Skin of body (tissue), 3 donors: ENCODE measurements at places on chromosomes 1 and 21. TPM values are rescaled to one million over a fixed set of nuclear protein-coding genes. Genes with fewer than 3 reads are reported as not detected.

DNA sequence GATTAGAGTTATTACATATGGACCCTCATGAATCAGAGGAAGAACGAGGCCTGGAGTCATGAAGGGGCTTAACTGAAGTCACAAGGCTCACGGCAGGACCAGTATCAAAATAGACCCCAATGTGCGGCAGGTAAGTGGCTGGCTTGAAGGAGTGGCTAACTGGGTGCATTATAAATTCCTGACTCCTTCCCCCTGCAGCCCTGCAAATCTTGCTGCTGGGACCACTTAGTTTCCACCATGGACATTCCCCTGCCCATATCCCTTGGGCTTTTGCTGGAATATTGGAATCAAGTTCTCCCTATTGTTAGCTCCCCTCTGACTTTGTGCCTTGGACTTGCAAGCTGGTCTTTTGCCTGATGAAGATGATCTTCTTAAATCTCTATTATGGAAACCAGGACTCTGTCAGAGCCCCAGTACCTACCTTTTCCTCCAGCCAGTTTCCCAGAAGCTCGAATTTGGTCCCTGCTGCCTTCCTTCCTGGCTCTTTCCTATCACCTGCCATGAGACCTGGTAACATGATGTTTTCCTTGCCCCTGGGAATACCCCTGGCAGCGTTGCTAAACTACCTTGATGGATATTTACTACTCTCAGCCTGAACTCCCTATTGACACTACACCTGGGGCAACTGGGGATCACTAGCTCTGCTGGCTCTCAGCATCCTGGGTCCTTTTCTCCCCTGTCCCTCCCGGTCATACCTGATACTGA lies 156.0 kb upstream of the JUN start:
- DNase-seq, result no peak

DNA sequence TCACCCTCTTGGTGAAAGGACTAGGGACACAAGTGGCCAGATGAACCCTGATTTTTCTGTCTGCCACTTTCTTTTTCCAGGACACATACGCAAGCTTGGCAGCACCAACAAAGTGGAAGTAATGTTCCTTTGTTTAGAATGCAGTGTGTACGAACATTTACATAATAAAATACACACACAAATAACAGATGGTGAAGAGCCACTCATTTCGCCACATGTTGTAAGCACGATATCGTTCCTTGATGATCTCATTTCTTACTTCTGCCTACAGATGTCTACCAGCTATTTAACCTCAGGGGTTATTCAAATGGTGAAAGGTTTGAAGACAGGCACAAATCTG lies 670.2 kb upstream of the CXADR start:
- DNase-seq, result peak; percentile 30

DNA sequence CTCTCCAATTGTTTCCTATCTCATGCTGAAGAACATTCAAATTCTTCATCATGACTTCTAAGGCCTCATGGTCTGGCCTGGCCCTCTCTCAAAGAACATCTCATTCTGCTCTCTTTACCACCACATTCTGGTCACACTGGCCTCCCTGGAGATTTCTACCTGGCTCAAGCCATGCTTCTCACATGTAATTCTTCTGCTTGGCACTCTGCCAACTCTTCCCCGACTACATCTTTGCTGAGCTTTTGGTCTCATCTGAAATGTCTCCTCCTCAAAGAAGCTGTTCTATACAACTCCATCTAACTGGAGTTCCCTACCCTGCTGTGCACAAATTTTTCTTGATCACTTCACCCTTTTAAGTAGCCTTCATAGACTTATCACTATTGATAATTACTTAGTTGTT lies 1.4 kb upstream of the TBX19 start:
- no peak for DNase-seq

- no peak for DNase-seq
These were observed 2.5 kb upstream of the CHTOP start for GRCh38 chr1:153631047-153632022.

- DNase-seq, result peak; percentile 95
These were observed 5.1 kb upstream of the ARNT start for GRCh38 chr1:150881331-150882070.

DNA sequence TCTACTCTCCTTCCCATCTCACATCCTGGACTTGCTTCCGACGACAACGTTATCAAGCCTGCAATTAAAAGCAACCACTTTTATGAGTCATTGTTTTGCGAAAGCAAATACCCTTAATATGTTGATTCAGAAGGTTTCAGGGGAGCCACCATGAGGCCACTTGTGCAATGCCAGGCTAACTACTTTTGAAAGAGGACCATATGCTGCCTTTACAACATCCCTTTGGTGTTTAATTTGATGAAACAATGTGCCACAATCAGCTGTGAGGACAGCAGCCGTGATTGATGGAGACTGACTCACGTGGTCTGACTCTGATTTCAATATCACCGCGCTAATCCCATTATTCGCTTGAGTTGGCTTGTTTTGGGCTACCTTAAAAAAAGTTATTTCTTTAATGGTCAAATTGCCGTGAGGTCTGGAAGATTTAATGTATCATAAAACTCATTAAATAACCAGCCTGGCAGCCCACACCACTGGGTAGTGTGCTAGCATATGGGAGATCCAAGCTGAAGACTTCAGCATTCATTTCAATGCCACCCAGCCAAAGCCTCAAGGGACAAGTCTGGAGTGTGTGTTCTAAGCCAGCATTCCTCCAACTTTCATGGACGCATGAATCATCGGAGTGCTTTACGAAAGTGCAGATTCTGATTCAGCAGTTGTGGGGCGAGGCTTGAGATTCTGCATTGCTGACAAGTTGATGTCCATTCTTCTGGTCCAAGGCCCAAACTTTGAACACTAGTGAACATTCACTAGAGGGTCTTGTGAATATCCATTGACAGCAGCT lies 73.3 kb upstream of the PAXBP1 start:
- DNase-seq, result no peak

DNA sequence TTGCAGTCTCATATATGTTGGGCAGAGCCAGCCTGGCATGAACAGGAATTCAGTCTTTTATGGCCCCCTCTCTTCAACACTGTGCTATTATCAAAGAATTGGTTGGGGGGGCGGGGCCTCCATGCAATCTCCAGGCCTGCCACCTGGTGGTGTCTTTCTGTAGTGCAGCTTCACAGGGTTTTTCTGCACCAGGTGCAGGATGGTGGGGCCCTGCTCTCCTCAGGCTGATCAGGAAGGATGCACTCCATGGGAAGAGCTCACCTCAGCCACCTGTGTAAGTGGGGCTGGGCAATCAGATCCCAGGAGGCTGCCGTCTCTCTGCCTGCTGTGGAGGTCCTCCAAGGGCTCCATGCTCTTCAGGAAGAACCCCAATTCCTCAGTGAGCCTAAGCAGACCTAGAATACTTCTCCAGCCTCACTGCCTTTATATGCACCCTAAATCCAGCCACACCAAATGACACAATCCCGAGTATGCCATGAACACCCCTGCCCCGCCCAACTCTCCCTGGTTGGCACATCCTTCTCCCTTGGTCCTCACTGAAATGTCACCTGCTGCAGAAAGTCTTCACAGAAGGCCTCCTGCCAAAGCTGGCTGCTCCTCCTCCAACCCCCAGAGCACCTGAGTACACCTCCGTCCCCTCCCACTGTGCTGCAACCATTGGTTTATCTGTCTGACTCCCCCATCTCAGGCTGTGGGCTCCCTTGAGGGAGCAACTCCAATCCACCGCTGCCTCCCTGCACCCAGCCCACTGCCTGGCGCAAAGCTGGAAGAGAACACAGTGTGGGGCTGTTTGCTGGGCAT lies 16.5 kb downstream of the STK40 start:
- peak; percentile 33 for DNase-seq

GRCh38 chr1:117653732-117654492 lies 48.1 kb downstream of the TENT5C start:
- peak; percentile 10 for DNase-seq

DNA sequence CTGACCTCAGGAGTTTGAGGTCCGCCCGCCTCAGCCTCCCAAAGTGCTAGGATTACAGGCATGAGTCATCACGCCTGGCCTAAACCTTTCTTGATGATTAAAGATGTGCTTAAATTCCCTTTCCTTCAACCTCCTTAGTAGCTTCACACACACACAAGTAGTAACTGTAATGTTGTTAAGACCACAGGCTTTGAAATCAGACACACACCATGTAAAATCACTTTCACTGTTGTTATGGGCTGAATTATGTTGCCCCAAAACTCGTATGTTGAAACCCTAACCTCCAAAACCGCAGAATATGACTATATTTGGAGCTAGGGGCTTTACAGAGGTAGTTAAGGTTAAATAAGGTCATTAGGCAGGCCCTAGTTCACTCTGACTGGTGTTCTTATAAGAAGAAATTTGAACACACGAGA lies 180.2 kb downstream of the NR5A2 start:
- DNase-seq, result no peak

DNA sequence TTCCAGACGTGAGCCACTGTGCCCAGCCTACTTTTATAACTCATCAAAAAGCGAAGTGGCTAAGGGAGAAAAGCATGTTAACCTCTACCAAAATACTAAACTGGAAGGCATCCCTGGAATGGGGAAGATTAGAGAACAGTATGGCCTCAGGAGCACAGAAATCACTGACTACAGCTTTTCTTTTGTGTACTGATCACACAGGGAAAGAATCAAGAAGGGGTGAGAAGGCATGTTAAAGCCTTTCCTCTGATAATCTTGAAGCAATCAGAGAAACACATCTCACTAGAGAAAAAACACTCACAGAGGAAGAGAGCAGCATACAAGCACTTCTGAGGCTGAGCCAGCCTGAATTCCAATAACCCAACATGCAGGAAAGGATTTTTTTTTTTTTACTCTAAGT lies 10.7 kb downstream of the PCAT6 start:
- DNase-seq, result no peak

GRCh38 chr21:17834639-17835354 lies 15.6 kb upstream of the C21orf91 start:
- no peak for DNase-seq

GRCh38 chr1:109530457-109531087 lies 9.1 kb upstream of the GPR61 start:
- DNase-seq, result peak; percentile 39

GRCh38 chr1:31444725-31445448 lies 31.9 kb downstream of the SERINC2 start:
- no peak for DNase-seq

GRCh38 chr1:35573198-35574124 lies at the start of gene TFAP2E:
TSS of gene TFAP2E (plus strand) at chr1:35573314. CDS start at chr1:35573578, 264 bp downstream.
- DNase-seq, result no peak

GRCh38 chr1:160876311-160876710 lies 8.7 kb downstream of the ITLN1 start:
- no peak for DNase-seq

DNA sequence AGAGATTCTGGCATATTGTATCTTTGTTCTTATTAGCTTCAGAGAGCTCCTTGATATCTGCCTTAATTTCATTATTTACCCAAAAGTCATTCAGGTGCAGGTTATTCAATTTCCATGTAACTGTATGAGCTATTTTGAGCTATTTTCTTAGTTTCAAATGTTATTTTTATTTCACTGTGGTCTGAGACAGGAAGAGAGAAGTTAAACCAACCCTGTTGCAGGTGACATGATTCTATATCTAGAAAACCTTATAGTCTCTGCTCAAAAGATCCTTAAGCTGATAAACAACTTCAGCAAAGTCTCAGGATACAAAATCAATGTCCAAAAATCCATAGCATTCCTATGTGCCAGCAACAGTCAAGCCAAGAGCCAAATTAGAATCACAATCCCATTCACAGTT lies 1644.0 kb upstream of the B3GALT2 start:
- no peak for DNase-seq

DNA sequence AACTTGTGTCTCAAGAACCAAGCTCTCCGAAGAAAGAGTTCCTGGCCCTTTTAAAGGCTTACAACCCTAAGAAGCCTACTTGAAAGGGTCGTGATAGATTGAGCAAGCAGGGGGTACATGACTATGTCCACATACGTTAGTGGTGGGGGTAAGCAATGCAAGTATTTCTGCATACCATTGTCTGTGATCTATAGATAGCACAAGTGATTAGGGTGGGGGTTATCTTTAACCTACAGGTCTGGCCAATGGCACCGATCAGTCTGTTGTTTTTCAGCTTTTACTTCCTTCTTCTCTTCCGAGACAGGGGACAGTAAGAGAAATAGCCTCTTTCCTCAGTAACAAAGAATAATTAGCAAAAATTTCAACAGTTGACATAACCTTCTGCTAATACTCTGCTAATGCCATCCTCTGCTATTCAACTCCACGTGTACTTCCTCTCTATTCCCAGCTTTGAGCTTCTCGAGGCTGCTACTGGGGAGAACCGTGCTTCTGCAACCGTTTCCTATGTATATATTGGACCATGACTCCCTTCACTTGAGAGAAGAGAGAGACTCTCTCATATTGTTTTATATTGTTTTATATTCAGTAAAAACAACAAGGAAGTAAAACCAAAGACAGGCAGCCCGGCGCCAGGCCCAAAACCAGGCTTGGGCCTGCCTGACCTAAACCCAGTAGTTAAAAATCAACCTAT lies 727.7 kb upstream of the NCAM2 start:
- no peak for DNase-seq

- no peak for DNase-seq
These were observed 32.8 kb downstream of the EPRS1 start for GRCh38 chr1:220013497-220013896.

GRCh38 chr1:108082001-108082400 lies 117.0 kb upstream of the VAV3 start:
- DNase-seq, result no peak

DNA sequence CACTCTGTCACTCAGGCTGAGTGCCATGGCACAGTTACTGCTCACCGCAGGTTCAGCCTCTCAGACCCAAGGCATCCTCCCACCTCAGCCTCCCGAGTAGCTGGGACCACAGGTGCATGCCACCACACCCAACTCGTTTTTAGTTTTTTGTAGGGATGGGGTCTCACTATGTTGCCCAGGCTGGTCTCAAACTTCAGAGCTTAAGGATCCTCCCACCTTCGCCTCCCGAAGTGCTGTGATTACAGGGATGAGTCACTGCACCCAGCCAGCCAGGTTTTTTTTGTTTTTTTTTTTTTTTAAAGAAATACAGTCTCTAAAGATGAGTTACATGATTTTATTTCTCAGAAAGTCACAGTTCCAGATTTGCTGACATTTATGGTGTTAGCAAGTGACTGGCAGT lies 29.0 kb downstream of the BACE2 start:
- DNase-seq, result no peak

DNA sequence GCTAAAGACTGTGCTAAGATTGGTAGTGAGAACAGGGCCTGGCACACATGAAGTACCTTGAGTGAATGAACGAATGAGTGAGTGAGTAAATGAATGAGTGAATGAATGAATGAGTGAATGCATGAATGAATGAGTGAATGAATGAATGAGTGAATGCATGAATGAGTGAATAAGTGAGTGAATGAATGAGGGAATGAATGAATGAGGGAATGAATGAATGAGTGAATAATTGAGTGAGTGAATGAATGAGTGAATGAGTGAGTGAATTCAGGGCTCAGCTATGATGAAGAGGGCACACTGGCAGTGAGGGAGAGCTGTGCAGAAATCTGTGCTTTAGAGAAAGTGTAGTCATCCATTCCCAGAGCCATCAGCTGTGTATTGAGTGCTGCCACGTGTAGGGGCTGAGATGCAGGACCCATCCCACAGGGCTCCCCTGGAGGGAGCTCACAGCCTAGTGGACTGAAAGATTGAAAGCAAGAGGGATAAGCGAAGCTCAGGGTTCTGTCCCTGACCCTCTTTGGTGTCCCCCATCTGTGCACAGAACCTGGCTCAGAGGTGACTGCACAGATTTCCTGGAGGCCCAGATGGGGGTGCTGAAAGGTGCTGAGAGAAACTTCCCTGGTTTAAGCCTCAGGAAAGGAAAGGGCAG lies 217.9 kb upstream of the VAMP3 start:
- DNase-seq, result no peak

Gene CRYAA
- not detected for total RNA-seq

Gene KCNT2
- 5.1 TPM for total RNA-seq

Gene SYT6
- 0.10 TPM for total RNA-seq

Gene REN
- 0.30 TPM for total RNA-seq

Gene TRNP1
- 4.0 TPM for total RNA-seq

Gene MORC3
- 79.1 TPM for total RNA-seq

Gene BMP8B
- 2.0 TPM for total RNA-seq

Gene NUP210L
- 0.10 TPM for total RNA-seq
